ENCODE measurements at places on chromosomes 7 and 10.

DNA sequence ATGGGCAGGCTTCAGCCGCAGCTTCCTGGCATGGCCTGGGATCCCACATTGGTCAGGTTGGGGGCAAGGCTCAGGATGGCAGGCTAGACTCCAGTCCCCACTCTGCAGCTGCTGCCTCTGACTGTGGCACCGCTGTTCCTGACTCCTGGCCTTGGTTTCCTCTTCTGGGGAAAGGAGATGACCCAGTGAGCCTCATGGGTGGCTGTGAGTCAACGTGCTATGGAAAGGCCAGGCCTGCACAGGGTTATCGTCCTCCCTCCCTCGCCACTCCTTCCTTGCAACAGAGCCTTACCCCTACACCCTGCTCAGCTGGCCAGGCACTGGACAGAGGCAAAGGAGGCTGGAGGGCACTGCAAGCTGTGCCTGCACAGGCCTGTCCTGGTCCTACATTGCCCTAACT is 36.1 kb upstream of the CHST15 start:
- DNase-seq: no peak

GRCh38 chr7:151954866-151955820 is 1.1 kb upstream of the GALNTL5 start:
- DNase-seq: no peak

GRCh38 chr7:152543799-152544198 is 108.0 kb upstream of the KMT2C start:
- peak; percentile 75 for DNase-seq

DNA sequence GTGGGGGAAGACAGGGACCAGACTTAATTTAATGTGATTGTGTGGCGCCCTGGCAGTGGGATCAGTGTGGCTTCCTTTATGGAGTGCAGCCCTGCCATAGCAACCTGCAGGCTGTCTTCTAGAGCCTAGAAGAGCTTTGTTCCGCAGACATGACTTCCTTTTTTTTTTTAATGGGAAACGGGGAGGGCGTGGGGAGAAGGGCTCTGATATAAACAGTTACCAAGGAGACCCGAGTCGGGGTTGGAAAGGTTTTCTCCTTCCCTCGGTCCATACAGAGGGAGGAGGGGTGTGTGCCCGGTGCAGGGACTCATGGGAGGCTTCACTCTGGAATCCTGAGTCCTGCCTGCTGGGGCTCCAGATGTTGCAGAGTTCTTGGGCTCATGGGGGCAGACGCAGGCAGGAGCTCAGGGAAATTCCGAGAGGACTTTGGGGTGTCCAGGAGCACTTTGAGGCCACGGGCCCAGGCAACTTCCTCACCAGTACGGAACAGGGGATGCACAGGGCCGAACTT is 26.9 kb downstream of the TMEM120A start:
- DNase-seq: no peak

- peak; percentile 22 for DNase-seq
These were observed 7.9 kb upstream of the NKX2-3 start for GRCh38 chr10:99524736-99525380.

GRCh38 chr7:21980926-21981500 is 35.3 kb upstream of the CDCA7L start:
- DNase-seq: no peak

- peak; percentile 53 for DNase-seq
These were observed 73.4 kb downstream of the SHH start for GRCh38 chr7:155738652-155739537.

DNA sequence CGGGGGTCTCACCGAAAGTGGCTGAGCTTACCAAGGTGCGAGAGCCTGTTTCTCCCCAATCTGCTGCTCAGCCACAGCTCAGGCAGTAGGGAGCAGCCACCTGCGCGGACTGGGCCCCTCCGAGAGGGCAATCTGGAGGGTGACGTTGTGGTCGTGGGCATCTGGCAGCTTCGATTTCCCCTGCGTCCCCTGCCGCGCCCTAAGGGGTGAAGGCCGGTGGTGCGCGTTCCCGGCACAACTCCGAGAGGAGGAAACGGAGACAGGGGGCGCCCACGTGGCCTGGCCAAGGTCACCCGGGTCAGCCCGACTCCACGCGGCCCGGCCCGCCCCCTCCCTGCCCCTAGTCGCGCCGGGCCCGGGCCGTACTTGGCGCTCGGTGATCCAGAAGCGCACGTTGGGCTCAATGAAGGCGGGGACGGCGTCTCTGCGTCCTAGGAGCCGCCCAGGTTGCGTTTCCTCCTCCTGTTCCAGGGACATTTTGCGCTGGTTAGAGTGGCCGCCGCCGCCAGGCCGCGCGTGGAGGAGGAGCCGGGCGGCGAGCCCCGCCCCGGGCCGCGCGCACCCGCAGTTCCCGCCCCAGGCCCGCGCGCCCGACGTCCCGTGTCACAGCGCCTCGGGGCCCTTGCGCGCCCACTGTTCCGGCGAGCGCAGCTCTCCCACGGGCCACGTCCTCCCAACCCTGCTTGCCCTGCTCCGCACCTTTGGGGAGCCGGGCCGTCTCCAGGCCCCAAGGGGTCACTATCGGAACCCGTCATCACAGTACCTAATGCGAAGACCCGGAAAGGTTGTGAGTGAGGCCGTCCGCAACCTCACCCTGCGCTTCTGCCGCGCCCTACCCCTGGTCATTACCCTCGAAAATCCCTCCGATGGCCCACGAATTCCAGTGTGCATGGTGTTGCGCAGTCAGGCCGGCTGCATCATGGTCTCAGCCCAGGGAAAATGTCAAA is at the start of gene SFXN4:
TSS of gene SFXN4 (minus strand) at position 544 of the 947 bp plus-strand sequence. CDS start at position 477, 67 bp downstream.
- peak; percentile 67 for DNase-seq

DNA sequence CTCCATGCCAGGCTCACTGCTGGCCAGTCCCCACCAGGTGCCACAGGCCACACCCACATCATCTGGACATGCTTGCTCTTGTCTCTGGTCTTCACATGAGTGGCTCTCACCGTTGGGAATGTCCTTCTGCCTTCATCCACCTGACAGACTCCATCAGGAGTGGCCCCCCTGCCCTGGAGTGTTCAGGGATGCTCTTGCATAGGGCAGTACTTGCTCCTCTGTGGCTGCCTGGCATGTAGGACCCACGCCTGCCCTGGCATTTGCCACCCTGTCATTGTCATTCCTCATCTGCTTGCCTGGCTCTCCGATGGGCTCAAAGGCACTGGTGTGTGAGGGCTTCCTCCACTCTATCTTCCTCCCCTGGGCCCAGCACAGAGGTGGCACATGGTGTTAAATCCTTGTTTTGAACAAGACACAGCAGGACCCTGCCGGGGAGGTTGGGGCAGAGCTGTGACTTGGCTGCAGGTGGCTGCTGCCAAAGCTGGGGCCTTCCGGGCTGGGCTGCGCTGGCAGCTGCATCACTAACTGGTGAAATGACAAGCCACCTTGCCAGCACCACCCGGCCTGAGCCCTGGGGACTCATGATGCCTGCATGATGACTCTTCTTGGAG is 1.8 kb downstream of the SH2D4B start:
- DNase-seq: no peak

DNA sequence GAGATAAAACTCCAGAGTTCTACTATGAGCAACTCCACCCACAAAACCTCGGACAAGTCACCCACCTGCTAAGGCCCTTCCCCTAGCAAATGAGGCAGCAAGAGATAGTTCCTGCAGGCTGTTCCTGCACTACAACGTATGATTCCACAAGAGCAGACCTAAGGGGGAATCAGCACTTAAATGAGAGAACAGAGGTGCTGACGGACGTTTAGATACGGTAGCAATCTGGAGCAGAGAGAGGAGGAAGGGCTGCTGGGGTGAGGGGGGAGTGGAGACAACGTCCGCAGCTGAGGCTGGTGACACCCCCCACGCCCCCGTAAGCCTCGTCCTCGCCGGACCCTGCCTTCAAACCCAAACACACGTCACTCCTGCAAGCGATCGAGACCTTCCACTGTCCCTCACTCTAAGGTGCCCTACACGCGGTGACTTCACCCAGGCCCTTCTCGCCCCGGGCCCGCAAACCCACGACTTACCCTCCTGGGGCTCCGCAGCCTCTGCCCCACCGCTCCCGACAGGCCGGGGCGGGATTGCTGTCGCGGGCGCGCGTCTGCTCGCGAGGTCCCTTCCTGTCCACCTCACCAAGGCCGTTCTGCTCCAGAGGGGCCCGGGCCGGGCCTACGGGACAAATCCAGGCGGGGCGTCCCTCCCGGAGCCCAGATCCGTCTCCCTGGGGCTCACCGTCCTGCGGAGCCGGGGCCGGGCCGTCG is 635 bp downstream of the ZNF12 start:
- DNase-seq: peak; percentile 35

DNA sequence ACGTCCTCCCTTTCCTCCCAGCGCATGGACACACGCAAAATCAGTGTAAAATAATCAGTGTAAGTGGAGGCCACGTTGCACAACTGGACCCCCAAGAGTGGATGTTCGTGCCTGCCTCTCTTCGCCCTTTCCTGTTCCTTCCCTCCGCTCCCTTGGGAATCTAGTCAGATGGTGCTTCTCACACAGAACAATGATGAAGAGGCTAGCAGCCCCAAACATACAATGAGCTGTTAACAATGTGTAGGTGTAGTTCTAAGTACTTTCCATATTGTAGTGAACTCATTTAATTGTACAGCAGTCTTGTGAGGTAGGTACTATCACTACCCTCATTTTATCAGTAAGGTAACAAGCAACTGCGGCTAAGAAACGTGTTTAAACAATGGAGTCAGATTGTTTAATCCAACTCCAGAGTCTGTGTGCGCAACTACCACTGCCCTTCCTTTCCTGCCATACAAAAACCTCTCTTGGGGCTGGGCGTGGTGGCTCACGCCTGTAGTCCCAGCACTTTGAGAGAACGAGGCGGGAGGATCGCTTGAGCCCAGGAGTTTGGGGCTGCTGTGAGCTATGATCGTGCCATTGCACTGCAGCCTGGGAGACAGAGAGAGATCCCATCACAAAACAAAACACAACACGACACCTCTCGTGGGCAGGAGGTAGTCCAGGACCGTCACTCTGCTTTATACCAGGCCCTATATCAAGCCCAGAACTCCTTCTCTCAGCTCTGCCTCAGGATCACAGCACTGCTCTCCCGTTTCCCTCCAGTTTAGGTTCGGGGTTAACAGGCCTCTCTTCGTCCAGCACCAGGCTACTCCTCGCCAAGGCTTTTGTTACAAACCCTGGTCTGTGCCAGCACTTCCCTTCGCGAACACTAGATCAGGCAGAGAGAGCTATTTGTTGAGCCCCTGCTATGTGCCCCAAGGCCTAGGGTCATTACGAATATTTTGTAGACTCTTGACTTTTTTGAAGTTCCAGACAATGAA is 1.1 kb downstream of the FKBP9 start:
- DNase-seq: peak; percentile 46

- no peak for DNase-seq
These were observed 6.6 kb downstream of the PWWP2B start for GRCh38 chr10:132403511-132404168.

- no peak for DNase-seq
These were observed 68.9 kb upstream of the ZNF33B start for GRCh38 chr10:42707234-42707633.

DNA sequence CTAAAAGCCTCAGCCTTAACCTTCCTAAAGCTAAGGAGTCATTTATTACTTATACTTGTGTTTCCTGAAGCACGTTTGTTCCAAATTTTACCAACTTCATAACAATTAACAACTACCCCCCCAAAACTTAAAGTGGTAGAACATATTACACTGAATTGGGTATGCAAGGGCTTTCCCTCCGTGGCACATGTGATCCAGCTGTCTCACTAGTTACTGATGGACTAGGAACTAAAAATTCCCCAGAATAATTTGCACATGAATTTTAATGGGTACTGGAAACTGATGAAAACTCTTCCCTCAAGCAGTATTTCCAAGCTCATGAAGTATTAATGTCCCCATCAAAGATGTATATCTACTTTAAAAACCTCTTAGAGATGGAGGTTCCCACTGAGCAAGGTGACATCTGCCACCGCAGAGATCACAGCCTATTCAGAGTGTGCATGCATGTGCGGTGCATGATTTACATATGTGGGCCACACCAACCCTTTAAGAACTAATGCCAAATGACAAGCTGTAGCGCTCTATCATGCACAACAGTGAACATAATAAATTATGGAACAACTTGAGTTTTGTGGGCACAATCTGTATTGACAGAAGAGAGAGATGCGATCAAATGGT is 139.9 kb upstream of the ADCY1 start:
- no peak for DNase-seq

- DNase-seq: no peak
These were observed 16.7 kb downstream of the SEC31B start for GRCh38 chr10:100502926-100503494.

GRCh38 chr10:102778781-102779180 is 35.0 kb downstream of the WBP1L start:
- DNase-seq: no peak

DNA sequence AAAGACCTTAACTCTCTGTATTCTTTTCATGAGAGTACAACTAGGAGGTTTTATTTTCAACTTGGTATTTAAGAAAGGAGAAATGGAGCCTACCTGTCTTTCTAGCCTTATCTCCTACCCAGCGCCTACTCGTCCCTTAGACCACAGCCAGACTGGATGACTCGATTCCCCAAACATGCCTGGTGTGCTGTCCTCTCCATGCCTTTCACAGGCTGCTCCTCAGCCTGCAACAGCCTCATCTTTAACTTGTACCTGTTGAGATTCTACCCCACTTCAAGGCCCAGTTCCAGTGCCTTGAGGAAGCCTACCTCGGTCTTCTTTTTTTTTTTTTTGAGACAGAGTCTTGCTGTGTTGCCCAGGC is 29.4 kb downstream of the CPA1 start:
- DNase-seq: no peak

GRCh38 chr7:33612442-33612841 is 292.9 kb upstream of the BMPER start:
- DNase-seq: no peak
